ENCODE measurements at places on chromosomes 3 and 15.
A peak's percentile ranks its signal among the peaks of the same experiment; 100 is the strongest.

DNA sequence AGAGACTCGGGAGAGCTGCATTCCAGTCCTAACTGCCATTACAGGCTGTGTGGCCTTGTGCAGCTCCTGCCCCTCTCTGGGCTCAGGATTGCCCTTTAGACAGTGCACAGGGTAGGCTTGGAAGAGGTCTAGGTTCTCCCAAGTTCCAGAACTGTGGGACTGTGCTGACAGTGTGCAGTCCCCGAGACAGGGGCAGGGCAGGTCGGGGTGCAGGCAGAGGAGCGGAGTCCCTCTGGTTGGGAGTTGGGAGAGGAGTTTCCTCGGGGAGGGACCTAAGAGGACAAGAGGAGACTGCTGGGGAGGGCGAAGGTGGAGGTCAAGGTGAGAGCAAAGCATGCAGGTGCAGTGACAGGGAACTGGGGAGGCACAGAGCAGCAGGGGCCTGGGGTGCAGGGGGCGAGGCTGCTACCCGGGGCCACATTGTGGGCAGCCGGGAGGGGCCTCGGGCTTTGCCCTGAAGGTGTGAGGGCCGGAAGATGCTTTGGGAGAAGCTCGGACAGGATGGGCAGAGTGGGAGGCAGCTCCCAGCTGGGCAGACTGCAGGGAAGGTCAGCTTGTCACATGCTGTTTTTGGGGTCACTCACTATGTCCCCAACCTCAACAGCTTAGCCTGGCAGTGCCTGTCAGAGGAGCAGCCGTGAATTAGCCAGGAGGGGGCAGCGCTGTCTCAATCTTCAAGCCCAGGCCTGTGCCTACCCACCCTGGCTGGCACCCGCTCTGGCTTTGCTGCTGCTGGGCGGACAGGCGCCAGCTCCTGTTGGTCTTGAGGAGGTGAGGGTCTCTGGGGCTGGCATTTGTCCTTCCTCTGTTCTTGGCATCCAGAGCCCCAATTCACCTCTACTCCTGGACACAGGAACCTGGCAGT, 15.4 kb upstream of the CSPG4 start:
- DNase-seq = no peak

DNA sequence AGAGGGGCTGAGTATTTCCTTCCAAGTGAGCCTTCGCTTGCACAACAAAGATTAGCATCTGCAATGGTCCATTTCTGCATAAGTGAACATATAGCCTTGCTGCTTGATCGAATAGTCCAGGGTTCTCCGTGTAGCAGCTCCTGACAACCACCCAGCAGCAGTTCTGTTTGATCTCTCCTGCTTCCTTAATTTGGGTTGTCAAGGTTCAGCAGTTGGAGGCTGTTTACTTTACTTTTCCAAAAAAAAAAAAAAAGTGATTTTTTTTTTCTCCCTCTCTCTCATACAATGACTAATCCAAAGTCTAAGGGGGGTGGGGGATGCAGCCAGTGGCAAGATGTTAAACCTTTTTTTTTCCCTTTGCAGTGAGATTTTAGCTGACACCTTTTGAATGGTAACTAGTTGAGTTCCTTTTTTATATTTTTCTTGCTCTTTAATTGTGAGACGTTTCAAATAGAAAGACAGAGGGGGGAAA, 3.6 kb downstream of the FOXP1 start:
- peak; percentile 23 for DNase-seq

GRCh38 chr15:40923551-40923950, 5.6 kb upstream of the DLL4 start:
- DNase-seq = no peak

- no peak for DNase-seq
Measured at GRCh38 chr3:72134989-72135451, 350.1 kb upstream of the PROK2 start.

DNA sequence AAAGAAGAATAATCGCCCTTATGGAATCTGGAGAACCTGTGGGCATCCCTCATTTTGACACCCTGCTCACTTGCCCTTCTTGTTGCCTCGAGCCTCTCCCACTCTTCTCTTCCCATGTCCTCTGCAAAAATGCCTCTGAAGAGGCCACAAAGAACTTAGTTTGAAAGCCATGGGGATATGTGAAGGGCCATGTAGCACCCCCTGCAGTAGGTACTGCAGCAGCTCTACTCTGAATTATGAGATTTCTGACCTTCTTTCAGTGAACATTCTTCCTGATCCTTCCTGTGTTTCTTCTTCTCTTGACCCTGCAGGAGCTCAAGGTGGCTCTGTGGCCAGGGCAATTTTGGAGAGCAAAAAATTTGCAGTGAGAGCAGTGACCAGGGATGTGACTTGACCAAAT, 30.4 kb upstream of the TRA2B start:
- DNase-seq = no peak

GRCh38 chr3:32406486-32407408, 15.1 kb downstream of the CMTM7 start:
- DNase-seq = no peak

- no peak for DNase-seq
Measured at GRCh38 chr3:46399098-46399497, 7.8 kb downstream of the CCR5AS start.

DNA sequence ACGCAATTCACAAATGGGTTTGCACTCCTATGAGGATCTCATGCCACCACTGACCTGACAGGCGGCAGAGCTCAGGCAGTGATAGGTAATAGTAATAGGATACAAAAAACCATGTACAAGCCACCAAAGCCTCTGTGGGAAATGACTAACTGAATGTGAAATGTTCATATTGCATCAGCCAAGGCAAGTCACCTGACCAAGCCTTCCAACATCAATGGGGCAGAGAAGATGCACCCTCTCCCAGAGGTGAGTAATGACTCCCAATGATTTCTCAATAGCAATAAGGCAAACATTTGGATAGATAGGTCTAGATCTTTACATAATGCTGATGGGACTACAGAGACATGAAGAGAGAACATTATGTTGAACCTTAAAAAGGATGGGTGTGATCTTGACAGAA, 14.9 kb downstream of the CNTN3 start:
- no peak for DNase-seq

- peak; percentile 72 for DNase-seq
Measured at GRCh38 chr15:29103824-29104565, 165.6 kb downstream of the NSMCE3 start.
